ENCODE measurements at places on chromosomes 4 and X.

DNA sequence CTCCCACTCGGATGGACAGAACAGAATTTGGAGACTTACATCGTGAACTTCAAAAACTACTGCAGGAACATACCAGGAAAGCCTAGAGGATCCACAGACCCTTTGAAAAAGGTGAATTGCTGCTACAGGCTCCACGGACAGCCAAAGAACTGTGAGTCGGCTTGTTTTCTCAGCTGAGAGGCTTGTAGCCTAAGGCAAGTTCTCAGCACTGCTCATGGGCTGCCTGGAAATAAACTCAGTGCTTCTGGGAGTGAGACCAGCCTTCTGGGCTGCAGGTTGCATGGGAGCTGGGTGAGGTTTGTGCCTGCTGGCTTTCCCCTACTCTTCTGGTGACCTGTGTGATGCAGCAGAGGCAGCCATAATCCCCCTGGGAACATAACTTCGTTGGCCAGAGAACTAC is 1397.6 kb downstream of the FAM133A start:
- DNase-seq: no peak
- H3K27me3 ChIP-seq: no peaks in the 10 kb centered on the region
- no peaks in the 10 kb centered on the region for H3K4me1 ChIP-seq
- H3K36me3 ChIP-seq: no peaks in the 10 kb centered on the region

- no peaks in the 10 kb centered on the region for H3K36me3 ChIP-seq
- H3K4me3 ChIP-seq: no peak overlapping the region
- DNase-seq: no peak
- no peak overlapping the region for H3K27ac ChIP-seq
Measured at GRCh38 chrX:50815120-50815519, 1.1 kb upstream of the SHROOM4 start.

- H3K27ac ChIP-seq: no peak overlapping the region
- H3K4me3 ChIP-seq: no peak overlapping the region
- H3K36me3 ChIP-seq: no peaks in the 10 kb centered on the region
- peaks cover 1% of the 10 kb centered on the region for H3K4me1 ChIP-seq
- no peaks in the 10 kb centered on the region for H3K27me3 ChIP-seq
Measured at GRCh38 chr4:77176640-77177039, 19.6 kb downstream of the CCNG2 start.

- no peaks in the 10 kb centered on the region for H3K27me3 ChIP-seq
- no peak overlapping the region for H3K4me3 ChIP-seq
Measured at GRCh38 chr4:78599931-78600375, 48.4 kb downstream of the ANXA3 start.

GRCh38 chrX:52118262-52118661 is 49.3 kb upstream of the MAGED4B start:
- H3K4me1 ChIP-seq: no peaks in the 10 kb centered on the region
- no peak for DNase-seq
- no peaks in the 10 kb centered on the region for H3K27me3 ChIP-seq
- H3K36me3 ChIP-seq: no peaks in the 10 kb centered on the region
- no peak overlapping the region for H3K4me3 ChIP-seq

GRCh38 chr4:130955520-130955919 is 1859.6 kb downstream of the C4orf33 start:
- no peaks in the 10 kb centered on the region for H3K36me3 ChIP-seq
- no peaks in the 10 kb centered on the region for H3K4me1 ChIP-seq
- DNase-seq: no peak
- H3K4me3 ChIP-seq: no peak overlapping the region
- no peak overlapping the region for H3K27ac ChIP-seq

DNA sequence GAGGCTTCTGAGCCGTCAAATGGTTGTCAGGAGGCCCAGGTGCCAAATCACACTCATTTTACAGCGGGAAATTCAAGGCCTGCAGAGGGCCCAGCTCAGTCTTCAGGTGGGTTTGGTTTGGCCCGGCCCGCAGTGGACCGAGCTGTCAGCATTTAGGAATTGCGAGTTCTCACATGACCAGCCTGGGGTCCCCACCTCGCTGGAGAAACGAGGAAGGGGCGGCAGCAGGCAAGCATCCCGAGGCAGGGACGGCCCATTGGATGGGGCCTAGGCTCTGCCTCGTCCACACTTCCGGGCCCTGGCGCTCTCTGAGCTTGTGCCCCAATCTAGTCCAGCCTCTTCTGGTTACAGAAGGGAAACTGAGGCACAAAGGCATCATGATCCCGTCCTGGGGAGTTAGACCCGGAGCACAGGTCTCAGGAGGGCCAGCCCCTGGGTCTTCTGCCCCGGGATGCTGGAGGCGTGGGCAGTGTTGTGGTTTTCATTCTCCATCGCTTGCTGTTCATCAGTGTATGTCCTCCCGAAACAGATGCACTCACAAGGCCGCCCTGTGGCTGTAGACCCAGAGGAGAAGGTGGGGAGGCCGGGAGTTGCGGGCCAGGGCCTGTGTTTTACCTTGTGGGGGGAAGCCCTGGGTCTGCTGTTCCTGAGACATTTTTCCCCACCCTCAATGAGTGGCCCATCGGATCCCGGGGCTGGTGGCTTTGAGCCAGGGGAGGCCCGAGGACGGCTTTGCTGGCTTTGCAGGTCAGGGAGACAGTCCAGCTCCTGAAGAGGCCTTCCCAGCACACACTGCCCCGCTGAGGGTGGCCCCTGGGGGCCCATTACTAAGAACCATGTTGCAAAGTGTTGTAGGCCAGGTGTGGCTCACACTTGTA is 8.9 kb downstream of the PSAPL1 start:
- H3K4me3 ChIP-seq: no peak overlapping the region
- no peaks in the 10 kb centered on the region for H3K27me3 ChIP-seq
- H3K36me3 ChIP-seq: no peaks in the 10 kb centered on the region
- H3K27ac ChIP-seq: no peak overlapping the region

GRCh38 chr4:85113706-85114105 is 147.2 kb upstream of the WDFY3 start:
- no peak overlapping the region for H3K27ac ChIP-seq
- no peak for DNase-seq
- no peaks in the 10 kb centered on the region for H3K4me1 ChIP-seq
- H3K4me3 ChIP-seq: no peak overlapping the region

DNA sequence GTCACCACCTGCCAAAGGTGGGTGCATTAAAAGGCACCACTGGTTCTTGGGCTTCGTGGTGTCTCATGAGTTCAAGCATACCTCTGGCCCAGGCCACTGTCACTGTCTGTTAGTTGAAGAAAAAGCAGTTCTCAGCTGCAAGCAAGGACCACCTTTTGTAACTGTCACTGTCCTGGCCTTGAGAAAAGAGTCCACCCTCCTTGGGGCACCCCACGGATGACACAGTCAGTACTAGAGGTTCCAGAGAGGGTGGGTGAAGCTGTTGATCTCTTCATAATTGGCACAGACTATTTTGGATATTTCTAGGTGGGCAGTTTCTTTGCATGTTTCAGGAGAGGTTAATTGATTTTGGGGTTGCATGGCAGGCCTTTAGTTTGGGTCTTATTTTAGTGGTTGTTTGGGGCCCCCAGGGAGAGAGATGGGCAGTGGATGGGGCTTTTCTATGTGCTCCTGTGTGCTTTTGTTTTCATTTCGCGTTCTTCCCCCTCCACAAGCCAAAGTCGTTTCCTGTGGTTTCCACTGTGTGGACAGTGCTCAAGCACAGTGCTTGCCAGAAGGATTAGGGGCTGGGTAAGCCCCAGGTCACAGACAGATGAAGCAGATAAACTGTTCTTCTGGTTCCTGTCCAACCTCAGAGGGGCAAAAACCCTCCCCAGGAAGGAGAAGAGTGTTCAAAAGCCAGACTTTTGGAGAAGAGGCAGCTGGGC is 156.2 kb upstream of the PPP1R2C start:
- no peaks in the 10 kb centered on the region for H3K27me3 ChIP-seq
- H3K27ac ChIP-seq: no peak overlapping the region
- H3K36me3 ChIP-seq: no peaks in the 10 kb centered on the region
- no peak overlapping the region for H3K4me3 ChIP-seq

- no peak overlapping the region for H3K4me3 ChIP-seq
- H3K4me1 ChIP-seq: no peaks in the 10 kb centered on the region
- no peak for DNase-seq
- H3K27me3 ChIP-seq: no peaks in the 10 kb centered on the region
Measured at GRCh38 chr4:33940281-33940680, 2304.0 kb downstream of the ARAP2 start.

DNA sequence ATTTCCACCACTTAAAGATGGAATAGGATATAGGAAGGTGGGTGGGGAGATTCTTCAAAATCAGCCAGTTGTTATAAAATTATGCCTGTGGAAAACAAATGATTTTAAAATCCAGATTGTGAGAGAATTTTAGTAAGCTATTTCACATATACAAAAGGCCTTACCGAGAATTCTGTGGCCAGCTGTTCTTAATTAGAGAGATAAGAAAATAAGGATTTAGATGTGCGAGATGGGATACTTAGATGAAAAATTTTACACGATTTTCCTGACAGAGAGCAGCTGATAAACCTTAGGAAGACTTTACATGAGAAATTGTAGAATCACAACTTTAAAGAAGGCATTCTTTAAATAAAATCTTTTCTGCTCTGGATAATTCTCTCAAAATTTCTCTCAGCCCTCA is 94.5 kb upstream of the IQCM start:
- no peak overlapping the region for H3K27ac ChIP-seq
- no peak overlapping the region for H3K4me3 ChIP-seq
- H3K36me3 ChIP-seq: no peaks in the 10 kb centered on the region
- H3K27me3 ChIP-seq: no peaks in the 10 kb centered on the region
- no peak for DNase-seq

Measured in liver (tissue), 10 donors.